ENCODE measurements at places on chromosomes 2 and 18.

- DNase-seq: no peak
These were observed 38.0 kb downstream of the RHBDD1 start for GRCh38 chr2:226873826-226874225.

- peak; percentile 69 for DNase-seq
These were observed 111.8 kb downstream of the HDAC4 start for GRCh38 chr2:239288951-239289511.

- no peak for DNase-seq
These were observed 280.9 kb downstream of the ZNF385B start for GRCh38 chr2:179580378-179581146.

DNA sequence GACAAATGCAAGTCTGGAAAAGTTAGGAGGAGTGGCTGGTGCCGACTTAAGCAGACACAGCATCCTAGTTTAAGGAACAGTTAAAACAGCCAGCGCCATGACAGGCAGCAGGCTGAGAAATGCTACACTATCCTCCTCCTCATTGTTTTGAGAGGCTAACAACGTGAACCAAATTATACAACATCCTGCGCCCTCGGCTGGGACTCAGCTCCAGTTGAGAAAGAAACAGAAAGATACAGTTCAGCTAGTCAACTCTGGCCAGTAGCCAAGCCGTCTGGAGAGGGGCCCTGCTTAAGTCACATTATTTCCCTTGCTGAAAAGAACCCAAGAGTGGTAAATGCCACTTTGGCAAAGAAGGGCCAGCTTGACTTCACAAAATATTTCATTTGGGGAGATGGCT lies 90.2 kb downstream of the BCL11A start:
- no peak for DNase-seq

DNA sequence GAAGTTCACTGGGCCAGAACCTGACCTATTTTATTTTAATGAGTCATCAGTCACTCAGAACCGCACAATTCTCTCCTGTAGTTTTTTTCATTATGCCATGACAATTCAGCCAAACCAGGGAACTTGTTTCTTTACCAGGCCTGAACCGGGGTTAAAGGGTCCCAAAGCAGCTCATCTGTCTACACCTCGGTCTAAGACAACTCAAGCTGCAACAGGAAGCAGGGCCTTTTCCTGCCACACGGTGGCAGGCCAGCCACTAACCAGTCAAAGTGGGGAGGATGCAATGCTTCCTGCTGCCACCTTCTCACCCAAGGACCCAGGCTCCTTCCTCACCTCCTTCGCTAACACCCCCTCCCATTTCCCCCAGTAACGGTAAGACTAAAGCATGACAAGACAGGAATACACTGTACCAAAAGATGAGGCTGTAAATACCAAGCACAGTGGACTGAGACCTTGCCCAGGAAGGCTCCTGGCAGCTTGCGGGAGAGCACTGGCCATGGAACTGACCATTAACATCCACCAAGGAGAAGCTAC lies 56.7 kb upstream of the ACKR3 start:
- DNase-seq: peak; percentile 83

- no peak for DNase-seq
These were observed 138.5 kb downstream of the MEIS1 start for GRCh38 chr2:66573416-66573815.

DNA sequence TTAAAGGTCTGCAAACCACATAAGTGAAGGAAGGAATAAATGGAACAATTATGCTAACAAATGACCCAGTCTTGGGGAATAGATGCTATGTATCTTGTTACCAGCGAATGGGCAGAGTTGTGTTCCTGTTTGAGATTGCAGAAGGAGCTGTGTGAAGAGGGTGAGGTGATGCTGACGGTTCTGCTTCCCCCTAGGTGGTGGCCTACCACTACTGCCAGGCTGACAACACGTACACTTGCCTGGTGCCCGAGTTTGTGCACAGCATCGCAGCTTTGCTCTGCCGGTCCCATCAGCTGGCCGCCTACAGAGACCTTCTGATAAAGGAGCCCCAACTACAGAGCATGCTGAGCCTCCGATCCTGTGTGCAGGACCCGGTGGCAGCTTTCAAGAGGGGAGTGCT lies 111.7 kb downstream of the WDSUB1 start:
- DNase-seq: no peak
